ENCODE measurements at places on chromosomes 5 and 9.
A peak's percentile ranks its signal among the peaks of the same experiment; 100 is the strongest.

GRCh38 chr5:135894789-135895188 is 852 bp downstream of the IL9 start:
- no peak for DNase-seq

DNA sequence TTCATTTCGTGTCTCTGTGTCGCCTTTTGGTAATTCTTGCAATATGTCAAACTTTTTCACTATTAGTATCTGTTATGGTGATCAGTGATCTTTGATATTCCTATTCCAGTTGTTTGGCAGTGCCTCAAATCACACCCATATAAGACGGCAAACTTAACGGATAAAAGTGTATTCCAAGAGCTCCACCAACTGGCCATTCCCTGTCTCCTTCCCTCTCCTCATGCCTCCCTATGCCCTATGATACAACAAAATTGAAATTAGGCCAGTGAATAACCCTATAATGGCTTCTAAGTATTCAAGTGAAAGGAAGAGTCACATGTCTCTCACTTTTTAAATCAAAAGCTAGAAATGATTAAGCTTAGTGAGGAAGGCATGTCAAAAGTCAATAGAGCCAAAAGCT is 74.8 kb downstream of the CDK5RAP2 start:
- no peak for DNase-seq

DNA sequence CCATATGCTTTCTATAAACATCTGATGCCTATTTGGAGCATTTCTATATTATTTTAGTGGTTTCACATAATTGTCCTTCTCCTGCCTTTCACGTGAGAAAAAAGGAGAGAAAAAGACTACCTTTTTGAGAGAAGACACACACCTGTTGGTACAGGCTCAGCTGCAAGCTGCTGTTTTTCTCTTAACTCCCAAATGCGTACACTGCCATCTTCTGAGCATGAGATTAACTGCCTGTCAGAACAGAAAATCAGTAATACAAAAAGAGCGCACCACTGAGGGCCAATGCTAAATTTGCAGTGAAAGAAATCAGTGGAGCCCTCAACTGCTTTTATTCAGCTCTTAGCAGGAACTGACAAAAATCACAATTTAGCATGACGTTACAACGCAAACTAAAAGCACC is 54.9 kb downstream of the WDR41 start:
- no peak for DNase-seq

DNA sequence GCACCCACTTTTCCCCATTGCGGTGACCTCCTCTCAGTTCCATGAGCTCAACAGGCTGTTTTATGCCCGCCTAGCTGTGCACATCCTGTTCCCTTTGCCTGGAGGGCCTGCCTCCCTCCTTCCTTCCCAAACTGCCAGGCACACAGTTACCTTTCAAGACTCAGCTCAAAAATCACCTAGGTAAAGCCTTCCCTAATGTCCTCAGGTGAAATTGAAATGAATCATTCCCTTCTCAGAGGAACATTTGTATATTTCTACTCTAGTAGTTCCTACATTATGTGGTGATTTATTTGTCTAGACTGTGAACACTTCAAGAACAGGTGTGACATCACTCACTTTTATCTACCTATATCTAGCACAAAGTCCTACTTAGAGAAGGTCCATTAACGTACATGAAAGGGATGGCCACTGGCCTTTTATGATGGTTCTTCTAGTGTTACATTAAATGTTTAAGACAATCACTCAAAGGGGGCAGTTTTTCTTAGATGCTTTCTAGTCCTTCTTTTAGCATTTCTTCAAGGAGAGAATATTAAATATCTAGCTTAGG is 103.5 kb upstream of the EQTN start:
- DNase-seq = no peak

- DNase-seq = no peak
Measured at GRCh38 chr5:16936989-16937438, 926 bp upstream of the MYO10 start.

- no peak for DNase-seq
Measured at GRCh38 chr5:143541943-143542797, 138.7 kb upstream of the NR3C1 start.

DNA sequence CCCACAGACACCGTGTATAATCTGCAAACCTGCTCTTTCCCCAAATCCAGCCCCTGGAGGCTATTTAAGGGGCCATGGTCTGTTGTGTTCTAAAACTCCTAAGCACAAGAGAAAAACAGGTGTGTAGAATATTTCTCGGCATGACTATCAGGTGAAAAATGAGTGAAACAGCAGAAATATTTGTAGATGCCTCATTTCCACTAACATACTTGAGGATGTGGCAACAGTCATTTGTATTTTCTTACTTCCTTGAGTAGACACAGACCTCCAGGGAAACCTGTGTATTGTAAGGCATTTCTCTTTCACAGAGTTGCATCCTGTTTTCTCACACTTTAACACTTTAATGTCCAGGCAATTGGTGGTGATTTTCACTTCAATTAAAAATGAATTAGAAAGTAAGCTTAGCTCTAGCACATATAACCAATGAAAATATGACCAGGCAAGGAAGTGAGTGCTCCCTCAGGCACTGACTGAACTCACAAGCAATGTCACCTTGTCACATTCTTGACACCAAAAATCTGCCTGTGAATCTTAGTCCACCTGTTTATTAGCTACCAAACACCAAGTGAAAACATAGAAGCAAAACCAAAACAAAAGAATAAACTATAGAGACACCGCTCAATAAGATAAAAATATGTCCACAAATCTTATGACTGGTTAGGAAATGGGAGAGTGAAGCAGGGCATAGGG is 64.4 kb downstream of the DIRAS2 start:
- DNase-seq = no peak

GRCh38 chr5:21085791-21086190 is 1097.8 kb upstream of the CDH18 start:
- DNase-seq = no peak

DNA sequence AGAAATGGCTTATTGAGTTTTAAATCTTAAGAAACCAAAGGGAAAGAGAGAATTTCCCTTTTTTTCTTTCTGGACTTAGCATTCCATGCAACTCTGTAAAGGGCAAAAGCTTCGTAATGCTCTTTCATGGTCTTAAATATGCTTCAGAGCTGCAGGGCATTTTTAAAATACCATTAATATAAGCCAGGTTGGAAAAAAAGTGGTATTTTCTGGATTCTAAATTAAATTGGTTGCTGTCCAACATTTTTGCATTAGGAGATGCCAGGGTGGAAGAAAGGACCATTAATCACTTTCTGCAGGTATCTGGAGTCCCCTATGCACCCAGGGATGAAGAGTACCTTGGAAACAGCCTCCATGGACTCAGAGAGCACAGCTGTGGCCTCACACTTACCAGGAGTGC is 215.1 kb upstream of the DAPK1 start:
- no peak for DNase-seq

- DNase-seq = no peak
Measured at GRCh38 chr5:151686674-151687407, at the start of gene SPARC. Gene SPARC (minus strand): TSS chr5:151686915. CDS start chr5:151676188, 10,727 bp downstream.

DNA sequence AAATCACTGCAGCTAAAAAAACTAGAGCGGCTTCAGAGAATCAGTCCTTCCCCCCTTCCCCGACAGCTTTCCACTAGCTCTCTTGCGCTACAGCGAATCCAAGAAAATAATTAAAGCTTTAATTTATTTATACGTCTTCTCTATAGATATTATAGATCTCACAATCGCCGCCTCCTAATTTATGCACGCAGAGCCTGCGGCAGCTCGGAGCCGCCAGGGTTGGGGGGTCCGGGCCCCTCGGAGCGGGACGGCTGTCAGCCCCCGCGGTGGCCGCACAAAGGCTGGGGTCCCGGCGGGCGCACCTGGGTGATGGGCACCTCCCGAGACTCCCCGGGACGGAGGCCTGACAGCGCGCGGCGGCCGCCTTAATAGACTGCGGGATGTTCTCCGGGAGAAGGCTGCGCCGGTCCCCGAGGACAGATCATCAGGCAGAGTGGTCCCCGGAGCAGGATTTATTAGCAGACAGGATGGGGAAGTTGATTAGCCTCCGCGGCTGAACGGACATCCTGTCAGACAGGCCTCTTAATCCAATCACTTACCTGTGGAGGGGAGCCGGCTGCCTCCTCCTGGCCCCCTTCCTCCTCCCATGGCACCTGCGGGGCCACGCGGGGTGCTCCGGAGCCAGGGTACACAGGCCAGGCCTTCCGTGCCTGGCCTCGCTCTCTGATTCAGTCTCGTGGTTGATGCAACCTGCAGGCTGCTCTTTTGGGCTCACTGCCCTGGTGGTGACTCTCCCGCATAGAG is 166.8 kb downstream of the MELK start:
- no peak for DNase-seq

DNA sequence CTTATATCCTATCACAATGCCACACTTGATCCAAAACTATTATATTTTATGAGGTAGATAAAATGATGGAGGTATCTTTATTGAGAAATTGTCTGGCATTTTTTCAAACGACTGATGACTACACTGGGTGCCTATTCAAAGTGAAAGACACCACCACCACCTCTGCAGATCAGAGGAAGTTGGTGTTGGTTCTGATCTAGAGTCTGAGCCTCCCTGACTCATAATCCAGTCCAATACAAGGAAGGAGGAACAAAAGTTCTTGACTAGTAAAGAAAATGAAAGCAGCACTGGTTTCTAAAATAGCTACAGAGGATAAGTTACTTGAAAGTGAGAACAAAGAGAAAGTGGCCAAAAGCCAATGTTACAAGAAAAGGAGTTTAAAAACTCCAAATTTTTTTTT is 139.9 kb downstream of the RFX3 start:
- peak; percentile 16 for DNase-seq

- no peak for DNase-seq
Measured at GRCh38 chr9:134187110-134187531, 22.8 kb upstream of the RNU6ATAC start.
